ENCODE measurements at places on chromosomes 4 and X.
A peak's percentile ranks its signal among the peaks of the same experiment; 100 is the strongest.

DNA sequence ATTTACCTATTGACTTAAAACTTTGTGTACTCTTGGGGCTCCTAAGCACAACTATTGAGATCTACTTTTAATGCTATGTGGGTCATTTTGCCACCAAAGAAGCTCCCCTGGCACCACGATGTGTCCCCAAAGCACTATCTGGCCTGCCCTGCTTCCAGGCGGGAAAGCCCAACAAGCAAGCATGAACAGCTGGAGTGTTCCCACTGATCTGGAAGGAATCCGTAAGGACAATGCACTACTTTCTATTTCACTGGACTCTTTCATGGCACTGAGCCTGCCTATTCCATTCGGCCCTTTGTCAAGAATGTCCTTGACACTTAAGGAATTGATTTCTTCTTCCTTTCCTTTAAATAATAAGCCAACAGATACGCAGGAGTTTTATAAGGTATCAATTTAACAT lies 38.8 kb downstream of the GRIA3 start:
- DNase-seq = no peak

DNA sequence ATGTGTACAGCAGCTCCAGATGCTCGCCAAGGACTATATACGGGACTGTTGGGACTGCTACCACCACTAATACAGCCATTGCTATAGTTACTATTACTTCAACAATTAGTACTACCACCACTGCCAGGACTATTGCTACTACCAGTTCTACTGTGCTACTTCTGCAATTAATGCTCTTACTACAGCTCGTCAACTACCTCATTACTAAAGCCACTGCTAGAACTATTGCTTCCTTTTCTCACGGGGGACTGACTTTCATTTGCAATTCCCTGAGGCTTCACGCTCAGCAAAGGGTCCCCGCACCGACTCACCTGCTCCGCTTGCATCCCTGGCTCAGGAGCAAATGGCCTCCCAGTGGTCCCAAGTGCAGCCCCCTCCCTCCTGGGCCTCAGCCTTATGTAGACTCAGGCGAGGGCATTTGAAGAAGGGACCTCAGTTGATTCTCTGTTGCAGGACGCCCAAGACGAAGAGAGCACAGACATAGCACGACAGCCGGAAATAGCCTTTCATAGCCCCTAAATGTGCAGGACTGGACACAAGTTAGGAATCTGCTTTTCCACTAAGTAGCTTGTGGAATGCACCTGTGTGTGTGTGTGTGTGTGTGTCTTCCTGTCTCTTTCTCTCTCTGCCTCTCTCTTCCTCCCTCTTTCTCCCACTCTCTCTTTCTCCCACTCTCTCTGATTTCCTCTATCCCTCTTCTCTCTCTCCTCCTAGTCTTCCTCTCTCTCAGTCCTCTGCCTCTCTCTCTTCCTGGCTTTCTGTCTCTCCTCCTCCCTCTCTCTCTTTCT lies 294.8 kb downstream of the ASMT start:
- DNase-seq = no peak

- peak; percentile 75 for DNase-seq
These were observed 9.5 kb downstream of the RNF175 start for GRCh38 chr4:153750197-153750817.

GRCh38 chr4:78863254-78863869 lies 75.9 kb downstream of the PAQR3 start:
- no peak for DNase-seq
